ENCODE measurements at places on chromosomes 1 and 21.

DNA sequence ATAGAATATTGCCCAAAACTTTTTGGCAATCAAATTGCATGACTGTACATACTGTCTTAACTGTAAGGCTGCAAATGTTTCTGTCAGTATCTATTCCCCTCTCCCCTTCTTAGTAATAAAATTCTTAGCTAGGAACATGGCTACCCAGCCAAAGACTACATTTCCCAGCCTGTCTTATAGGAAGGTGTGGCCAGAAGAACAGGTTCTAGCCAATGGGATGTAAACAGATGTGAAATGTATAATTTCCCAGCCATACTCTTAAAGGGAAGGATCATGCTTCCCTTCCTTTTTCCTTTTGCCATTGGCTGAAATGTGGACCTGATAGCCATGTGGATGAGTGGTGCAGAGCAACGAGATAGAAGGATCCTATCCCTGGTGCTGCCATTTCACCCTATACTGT lies 7.0 kb upstream of the HIVEP3 start:
- peak; percentile 6 for DNase-seq

DNA sequence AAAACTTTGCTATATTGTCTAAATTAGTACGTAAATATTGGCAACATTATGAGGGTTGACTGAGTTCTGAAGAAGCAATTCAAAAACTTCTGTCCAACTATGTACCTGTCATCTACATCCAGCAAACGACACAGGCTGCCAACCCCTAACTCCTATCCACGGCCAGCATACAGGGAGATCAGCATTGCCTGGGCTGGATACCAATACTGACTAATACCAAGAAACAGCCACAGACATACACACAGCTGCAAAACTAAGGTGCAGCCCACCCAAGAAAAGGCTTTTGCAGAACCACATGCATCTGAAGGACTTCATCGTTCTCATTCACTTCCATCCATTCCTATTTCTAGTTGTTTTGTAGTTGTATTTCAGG lies 2.0 kb downstream of the KIAA0319L start:
- no peak for DNase-seq

DNA sequence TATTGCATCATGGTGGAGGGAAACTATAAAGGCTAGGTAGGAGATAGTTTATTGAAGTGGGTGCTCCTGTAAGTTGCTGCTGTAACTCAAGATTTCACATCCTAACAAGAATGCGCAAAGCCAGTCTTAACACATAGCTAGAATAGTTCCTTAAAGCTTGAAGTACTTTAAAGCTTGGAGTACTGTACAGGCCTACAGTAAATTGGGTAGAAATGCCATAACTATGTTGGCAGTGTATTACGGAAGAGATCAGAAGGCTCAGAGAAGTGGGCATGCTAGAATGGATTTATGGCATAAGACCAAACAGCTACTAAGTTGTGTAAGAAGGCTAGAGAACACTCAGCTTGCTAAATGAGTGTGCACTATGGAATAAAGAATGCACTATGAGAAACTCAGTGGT lies 44.5 kb downstream of the DMRTA2 start:
- DNase-seq = no peak

GRCh38 chr1:160544647-160545046 lies 21.6 kb upstream of the SLAMF6 start:
- no peak for DNase-seq

DNA sequence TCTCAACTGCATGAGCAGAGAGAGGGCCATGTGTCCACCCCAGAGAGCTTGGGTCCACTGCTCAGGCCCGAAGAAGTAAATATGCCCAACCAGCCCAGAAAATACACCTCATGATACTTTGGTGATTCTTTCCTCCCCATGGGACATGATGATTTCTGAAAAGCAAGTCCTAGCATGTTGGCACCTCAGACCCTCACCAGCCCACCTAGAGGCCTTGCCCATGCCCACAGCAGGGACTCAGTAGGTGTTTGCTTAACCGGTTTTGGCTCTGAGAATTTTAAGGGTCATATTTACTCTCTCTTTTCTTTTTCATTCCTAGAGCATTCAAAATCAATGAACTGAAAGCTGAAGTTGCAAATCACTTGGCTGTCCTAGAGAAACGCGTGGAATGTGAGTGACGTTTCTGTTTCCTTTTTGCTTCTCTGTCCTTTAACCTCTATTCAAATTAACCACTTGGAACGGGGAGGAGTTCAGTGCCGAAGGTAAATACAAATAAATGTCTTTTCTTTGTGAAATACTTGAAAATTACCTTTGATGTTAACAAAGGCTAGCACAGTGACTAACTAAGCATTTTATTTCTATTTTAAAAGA lies 79.7 kb downstream of the PDE9A start:
- DNase-seq = no peak

DNA sequence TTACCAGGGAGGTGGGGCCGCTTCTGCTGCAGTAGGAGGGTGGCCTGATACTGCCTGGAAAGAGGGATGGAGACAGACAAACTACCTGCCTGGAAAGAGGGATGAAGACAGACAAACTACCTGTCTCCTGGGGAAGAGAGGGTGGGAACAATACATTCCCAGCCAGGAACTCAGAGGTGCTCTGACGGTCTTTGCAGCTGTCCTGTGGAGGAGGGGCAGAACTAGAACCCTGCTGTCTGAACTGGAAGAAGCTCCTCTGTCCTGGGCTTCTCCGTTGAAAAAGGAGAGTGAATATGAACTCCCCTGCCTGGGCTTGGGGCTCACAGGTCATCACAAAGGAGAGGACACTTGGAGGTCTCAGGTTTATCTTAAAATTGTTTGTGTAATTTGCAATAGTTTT lies 40.3 kb upstream of the ETV3 start:
- no peak for DNase-seq

DNA sequence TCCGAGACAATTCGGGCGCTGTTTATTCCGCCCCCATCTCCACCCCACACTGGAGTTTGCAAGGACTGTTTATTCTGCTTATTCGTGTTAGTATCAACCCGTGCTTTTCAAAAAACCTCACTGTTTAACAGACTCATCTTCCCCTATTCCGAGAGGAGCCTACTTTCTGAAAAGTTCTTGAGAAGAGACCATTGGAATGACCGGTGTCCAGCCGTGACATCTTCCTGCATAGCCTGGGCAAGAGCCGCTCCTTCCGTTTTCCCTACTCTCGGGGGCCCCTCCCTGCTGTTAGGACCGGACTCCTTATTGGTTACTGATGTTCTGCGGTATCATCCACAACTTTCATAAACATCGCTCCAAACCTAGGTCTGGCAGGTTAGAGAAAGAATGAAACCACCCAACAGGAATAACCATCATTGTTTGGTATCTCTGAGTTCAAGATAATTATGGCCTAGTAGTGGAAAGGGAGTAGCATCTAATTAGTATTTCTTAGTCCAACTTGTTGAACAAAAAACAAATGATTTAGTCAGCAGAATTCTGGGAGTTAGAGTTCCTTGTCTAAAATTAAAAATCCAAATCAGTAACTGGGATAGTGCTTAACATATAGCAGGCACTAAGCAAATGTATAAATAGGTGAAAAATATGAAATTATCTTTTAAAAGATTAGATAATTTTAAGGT lies 837 bp downstream of the STXBP3 start:
- peak; percentile 83 for DNase-seq

DNA sequence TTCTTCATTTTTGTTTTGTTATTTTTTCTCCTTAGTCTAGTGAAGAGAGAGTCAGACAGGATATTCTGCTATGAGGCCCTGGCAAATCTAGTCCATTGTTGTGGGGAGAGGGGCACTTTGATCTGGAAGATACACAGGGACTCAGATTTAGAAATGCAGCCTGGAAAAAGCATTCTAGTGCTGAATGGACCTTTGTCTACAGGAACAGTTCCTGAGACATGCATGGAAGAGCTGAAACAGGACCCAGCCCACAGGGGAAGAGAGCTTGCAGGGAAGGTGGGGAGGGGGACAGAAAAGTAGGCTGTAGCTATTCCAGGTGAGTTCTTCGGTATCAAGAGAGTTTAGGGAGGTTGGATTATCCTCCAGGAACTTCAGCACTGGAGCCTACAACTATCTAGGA lies 98.5 kb downstream of the AKT3 start:
- no peak for DNase-seq

DNA sequence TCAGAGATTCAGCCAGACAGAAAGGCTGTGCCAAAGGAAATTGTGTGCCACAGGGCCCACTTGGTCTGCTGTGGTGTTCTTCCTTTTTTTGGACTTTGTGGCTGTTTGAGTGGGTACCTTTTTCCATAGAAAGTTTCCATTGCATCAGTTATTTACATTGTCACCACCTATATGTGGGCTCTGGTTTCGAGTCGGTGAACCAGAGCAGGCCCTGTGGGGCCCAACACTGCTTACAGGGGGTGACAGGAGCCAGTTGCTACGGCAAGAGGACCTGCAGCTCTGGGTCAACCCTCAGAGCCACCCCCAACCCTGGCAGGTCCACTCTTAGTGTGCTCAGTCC lies 157.0 kb upstream of the EDN2 start:
- DNase-seq = no peak

DNA sequence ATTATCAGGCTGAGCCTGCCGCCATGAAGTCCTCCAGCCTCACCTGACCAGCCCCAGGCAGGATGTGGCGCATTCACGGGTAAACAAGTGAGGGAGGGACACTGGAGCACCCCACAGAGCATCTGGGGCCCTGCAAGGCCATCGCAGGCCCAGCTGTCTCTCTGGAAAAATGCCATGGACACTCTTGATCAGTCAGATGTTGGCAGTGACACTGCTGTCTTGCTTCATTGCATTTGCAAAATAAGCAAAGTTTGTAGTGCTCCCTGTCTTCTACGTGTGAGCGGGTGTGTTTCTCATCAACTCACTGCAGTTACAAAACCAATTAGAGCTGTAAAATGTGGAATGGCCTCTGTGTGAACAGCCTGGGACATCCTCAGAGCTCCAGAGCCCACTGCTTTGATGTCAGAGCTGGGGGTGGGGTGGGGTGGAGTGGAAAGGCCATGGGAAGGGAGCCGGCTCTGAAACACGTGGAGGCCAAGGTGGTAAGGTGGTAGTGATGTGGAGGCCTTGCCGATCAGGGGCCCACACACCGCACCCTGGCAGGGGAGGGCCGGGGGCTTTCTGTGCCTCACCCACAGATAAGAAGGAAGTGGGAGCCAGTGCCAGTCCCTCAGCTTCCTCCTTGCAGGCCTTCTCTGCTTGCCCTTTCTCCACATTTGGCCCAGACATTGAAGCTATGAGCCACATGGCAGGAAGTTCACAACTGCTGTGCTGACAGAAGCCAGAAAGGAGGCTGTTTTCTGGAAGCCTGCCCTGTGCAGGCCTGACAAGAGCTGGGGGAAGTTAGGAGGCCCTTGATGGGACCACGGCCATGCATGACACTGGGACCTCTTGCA lies 254.9 kb downstream of the RHOU start:
- no peak for DNase-seq

GRCh38 chr1:114082867-114083585 lies 70.6 kb downstream of the SYT6 start:
- DNase-seq = no peak

- no peak for DNase-seq
Measured at GRCh38 chr1:208098773-208099172, 145.4 kb downstream of the PLXNA2 start.

GRCh38 chr1:218983848-218984247 lies 189.8 kb upstream of the LYPLAL1 start:
- DNase-seq = no peak

DNA sequence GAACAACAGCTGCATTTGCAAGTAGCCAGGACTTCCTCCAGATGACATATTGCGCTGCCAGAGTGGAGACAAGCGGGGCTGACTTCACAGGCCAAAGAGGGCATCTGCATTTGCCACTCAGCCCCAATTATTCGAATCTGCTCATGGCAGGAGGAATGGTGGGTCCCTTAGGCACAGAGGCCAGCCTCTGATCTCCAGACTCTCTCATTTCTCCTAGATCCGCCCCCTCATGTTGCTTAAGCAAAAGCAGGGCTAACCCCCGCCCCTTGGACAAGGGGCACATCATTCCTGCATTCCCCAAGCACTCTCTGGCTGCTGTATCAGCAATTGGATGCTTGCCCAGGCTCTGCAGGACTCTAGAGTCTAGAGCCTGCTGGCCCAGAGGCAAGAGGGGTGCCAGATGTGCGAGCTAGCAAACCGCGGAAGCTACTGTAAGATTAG lies 262.4 kb downstream of the ST6GALNAC3 start:
- no peak for DNase-seq

Data from SW 1271 (cell line).